Spleen (tissue), 13 donors: ENCODE measurements at places on chromosomes 16 and 17. TPM values are rescaled to one million over a fixed set of nuclear protein-coding genes. Genes with fewer than 3 reads are reported as not detected.
A peak's percentile ranks its signal among the peaks of the same experiment; 100 is the strongest.

DNA sequence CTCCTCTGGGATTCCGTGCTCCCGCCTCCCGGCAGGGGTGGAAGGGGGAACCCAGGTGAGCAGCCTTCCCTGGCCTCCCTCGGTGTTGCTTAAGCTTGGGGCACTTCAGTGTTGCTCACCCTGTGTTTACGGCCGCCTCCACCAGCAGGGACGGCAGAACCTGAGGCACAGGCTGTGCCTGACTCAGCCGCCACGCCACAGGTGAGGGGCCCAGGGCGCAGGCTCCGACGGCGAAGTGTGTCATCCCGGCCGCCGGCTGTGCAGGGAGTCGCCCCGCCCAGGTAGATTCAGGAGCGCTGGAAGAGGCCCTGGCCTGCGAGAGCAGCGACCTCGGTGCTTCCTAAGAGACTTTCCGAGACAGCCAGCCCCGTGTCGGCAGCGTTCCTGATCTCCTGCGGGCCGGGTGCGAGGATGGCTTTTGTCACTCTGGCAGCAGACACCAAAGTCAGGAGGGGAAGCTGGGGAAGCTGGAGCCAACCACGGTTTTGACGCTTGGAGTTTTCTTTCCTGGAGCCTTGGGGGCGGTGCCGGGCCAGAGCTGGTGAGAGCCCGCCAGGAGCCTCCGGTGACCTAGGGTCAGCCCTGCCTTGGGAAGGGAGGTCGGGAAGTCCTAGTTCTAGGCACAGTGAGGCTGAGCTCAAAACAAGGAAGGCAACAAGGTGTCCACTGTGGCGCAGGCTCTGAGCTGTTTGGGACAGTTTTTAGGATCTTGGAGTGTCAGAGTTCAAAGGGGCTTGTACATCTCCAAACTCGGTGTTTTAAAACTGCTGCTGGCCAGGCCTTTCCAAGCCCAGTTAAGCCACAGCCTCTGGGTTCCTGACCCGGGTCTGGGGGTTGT is 2.1 kb downstream of the GSE1 start:
- no peaks in the 10 kb centered on the region for H3K27me3 ChIP-seq
- peak overlapping the region; percentile 58 for H3K27ac ChIP-seq
- H3K36me3 ChIP-seq: no peaks in the 10 kb centered on the region
- peak overlapping the region; percentile 5 for H3K4me3 ChIP-seq
- peak; percentile 88 for DNase-seq
- peaks cover 82% of the 10 kb centered on the region for H3K4me1 ChIP-seq

DNA sequence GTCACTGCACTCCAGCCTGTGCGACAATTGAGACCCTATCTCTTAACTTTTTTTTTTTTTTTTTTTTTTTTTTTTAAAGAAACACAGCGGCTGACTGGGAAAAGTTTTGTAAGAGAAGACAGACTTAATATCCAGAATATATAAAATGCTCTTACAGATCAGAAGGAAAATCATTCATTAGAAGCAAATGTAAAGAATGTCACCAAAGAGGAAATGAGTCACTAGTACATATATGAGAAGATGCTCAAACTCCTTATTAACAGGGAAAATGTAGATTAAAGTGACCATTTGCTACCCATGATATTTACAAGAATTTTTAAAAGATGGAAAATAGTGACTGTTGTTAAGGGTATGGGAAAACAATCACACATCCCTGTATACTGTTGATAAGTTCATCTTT is 48.9 kb downstream of the RABEP1 start:
- H3K27me3 ChIP-seq: no peaks in the 10 kb centered on the region
- peaks cover 20% of the 10 kb centered on the region for H3K36me3 ChIP-seq
- peaks cover 18% of the 10 kb centered on the region for H3K4me1 ChIP-seq
- no peak overlapping the region for H3K27ac ChIP-seq
- no peak overlapping the region for H3K4me3 ChIP-seq

- no peaks in the 10 kb centered on the region for H3K36me3 ChIP-seq
- H3K4me1 ChIP-seq: peaks cover 12% of the 10 kb centered on the region
- H3K27me3 ChIP-seq: peaks cover 7% of the 10 kb centered on the region
- DNase-seq: no peak
- H3K27ac ChIP-seq: no peak overlapping the region
Measured at GRCh38 chr17:15965528-15965927, 20.6 kb downstream of the ADORA2B start.

Gene VPS35
- 97.1 TPM for total RNA-seq

Gene G6PC3
- 39.2 TPM for total RNA-seq
